Fibroblast of skin of right biceps (primary cell): ENCODE measurements at places on chromosomes 5 and 9.
A peak's percentile ranks its signal among the peaks of the same experiment; 100 is the strongest.

- DNase-seq, result no peak
Observed at GRCh38 chr5:88879724-88880123, 3.3 kb downstream of the MEF2C start.

DNA sequence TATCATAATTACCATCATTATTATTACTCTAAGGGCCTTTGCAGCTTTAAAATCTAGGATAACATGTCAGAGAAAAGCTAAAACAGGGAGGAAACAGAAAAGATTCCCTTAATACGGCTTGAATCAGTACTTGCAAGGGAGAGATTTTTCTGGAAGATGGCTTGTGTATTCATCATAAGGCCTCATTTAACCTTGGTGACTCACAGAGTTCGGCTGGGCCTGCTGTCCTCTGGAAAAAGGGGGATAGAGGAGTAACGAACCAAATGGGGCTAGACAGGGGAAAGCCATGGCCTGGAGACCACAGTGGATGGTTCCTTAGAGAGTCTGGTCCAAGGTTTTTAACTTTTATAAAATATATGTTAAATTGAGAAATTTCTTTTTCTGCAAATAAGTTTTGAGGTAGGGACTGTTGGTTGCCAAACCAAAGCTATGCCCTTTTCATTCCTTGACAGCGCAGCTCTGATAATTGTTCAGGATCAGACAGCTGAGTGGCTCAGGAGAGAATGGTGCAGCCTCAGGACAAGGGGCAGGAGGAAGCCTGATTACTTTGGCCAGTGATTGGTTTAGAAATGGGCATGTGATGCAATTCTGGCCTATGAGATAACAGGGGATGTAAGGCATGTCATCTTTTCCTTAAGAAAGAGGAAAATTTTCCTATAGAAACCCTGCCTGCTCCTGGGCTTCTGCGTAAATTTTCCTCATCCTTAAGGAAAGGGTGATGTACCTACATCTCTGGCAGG lies 25.6 kb upstream of the GSN start:
- DNase-seq, result peak; percentile 65

DNA sequence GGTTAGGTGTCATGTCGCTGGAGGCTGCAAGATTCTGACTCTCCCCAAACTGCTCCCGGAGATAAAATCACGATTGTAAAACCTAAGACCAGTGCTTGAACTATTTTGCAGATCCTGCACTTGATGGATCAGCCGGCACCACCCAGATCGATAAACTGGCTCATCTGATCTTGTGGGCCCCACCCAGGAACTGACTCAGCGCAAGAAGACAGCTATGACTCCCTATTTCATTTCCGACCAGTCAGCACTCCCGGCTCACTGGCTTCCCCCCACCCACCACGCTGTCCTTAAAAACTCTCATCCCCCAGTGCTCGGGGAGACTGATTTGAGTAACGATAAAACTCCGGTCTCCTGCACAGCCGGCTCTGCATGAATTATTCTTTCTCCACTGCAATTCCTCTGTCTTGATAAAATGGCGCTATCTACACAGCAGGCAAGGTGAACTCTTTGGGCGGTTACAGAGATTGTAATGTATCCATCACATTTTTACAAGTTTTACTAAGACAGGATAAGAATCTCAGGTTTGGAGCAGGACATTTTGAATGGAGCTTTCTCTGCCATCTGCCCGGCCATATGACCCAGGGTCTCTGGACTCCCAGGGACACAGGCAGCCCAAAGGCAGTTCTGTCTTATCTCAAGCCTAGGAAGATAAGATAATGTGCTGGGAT lies 10.6 kb upstream of the PPP1R26 start:
- DNase-seq, result peak; percentile 72

- DNase-seq, result no peak
Observed at GRCh38 chr5:147081311-147081764, 153.5 kb upstream of the STK32A start.

- peak; percentile 6 for DNase-seq
Observed at GRCh38 chr9:103707181-103707580, 386.9 kb upstream of the SMC2 start.

GRCh38 chr5:75243100-75243499 lies 6.4 kb upstream of the ANKRD31 start:
- DNase-seq, result no peak

DNA sequence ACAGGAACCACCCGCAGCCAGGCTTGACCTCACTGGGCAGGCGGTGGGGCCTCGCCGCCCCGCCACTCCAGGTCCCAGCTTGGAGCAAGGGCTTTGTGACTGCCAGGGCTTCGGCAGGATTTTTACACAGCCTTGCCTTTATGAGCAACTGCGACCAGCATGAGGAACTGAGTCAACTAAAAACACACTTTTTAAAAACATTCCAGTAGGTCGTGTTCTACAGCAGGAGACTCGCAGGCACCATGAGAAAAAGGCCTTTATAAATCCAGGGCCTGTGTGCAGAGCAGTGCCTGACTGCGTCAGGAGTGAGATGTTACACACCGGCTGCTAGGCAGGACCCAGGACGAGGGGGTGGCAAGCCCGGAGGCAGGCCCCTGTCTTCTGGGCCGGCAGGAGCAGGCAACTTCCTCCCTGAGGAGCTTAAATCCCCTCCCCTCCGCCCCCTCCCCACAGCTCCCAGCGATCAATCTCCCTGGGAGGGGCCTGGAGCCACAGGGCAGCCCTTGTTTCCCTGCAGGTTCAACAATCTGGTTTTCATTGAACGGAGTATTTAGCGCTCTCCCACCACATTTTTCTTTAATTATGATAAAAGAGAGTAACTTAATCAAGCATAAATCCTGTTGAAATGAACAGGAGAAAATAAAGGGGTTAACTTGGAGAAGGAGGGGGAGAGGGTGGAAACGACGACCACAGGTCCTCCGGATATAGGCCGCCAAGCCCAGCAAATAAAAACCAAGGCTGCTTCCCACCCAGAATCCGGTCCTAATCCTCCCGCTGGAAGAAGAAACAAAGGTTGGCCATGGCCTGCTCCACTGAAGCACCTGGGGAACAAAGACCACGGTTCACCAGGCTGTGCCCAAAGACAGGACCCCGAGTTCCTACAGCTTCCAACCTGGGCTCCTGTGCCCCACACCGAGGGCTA lies 92.5 kb downstream of the ROR2 start:
- peak; percentile 63 for DNase-seq

- DNase-seq, result peak; percentile 43
Observed at GRCh38 chr5:98519571-98519970, 253.9 kb upstream of the RGMB start.

DNA sequence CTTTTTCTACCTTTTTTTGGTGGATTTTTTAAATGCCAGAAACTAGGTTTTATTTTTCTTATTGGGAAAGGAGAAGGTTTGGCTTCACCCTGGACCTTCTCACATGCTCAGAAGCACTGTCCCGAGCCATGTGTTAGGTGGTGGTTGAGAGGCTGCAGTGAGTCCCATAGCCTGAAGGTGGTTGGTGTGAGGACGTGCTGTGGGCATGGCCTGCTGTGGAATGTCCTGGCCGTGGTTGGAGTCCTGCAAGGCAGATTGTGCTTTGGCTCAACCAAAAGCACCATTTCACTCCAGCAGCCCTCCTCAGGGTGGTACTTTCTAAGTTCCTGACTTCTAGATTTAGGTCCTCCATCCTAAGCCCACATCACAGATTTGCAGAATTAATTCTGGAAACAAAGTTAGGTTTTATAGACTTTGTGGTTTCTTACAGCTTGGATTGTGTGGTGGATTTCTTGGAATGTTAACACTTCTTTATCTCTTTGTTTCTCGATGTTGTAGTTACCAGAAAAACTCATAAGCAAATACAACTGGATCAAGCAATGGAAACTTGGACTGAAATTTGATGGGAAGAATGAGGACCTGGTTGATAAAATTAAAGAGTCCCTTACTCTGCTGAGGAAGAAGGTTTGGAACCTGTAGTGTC lies 22.6 kb downstream of the OTULIN start:
- no peak for DNase-seq
